ENCODE measurements at places on chromosomes 13 and 19.

- no peaks in the 10 kb centered on the region for H3K27me3 ChIP-seq
- no peaks in the 10 kb centered on the region for H3K36me3 ChIP-seq
- DNase-seq: peak; percentile 93
- peak overlapping the region; percentile 79 for H3K27ac ChIP-seq
- H3K4me3 ChIP-seq: peak overlapping the region; percentile 15
These were observed 28.9 kb downstream of the AP2S1 start for GRCh38 chr19:46821512-46822409.

GRCh38 chr13:94411747-94412146 lies 67.7 kb downstream of the DCT start:
- no peak for DNase-seq
- H3K4me1 ChIP-seq: no peaks in the 10 kb centered on the region
- H3K27ac ChIP-seq: no peak overlapping the region
- H3K27me3 ChIP-seq: peaks cover 23% of the 10 kb centered on the region

DNA sequence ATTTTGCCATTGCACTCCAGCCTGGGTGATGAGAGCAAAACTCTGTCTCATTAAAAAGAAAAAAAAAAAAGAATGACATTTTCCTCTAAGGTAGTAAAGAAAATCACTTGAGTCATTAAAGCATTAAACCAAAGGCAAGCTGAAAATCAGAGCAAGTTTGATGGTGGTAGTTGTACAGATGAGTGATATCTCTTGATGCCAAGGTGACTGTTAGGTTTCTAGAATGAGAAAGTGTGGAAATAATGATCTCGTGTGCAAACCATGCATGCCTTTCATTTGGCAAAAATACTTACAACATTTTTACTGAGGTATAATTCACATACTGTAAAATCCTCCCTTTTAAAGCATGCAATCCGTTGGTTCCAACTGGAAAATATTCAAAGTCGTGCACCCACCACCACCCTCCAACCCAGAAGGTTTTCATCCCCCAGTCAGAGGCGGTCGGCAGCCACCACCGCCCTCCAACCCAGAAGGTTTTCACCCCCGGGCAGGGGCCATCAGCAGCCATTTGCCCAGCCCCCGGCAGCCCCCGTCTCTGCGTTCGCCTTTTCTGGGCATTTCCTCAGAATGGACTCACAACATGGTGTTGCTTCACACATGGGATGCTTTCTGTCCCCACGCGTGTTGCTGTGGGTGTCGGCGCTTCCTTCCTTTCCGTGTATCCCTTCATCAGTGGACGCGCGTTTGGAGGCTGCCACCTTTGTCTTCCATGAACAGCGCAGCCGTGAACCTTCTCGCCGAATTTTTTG lies 90.2 kb downstream of the ATP11A start:
- peaks cover 49% of the 10 kb centered on the region for H3K4me1 ChIP-seq
- DNase-seq: no peak
- H3K36me3 ChIP-seq: no peaks in the 10 kb centered on the region
- H3K4me3 ChIP-seq: no peak overlapping the region
- no peaks in the 10 kb centered on the region for H3K27me3 ChIP-seq

GRCh38 chr13:113088691-113089020 lies 16.9 kb upstream of the F7 start:
- DNase-seq: peak; percentile 41
- peaks cover 13% of the 10 kb centered on the region for H3K36me3 ChIP-seq
- H3K27me3 ChIP-seq: no peaks in the 10 kb centered on the region
- H3K4me1 ChIP-seq: no peaks in the 10 kb centered on the region
- no peak overlapping the region for H3K27ac ChIP-seq

- peaks cover 17% of the 10 kb centered on the region for H3K4me1 ChIP-seq
- DNase-seq: peak; percentile 77
- no peaks in the 10 kb centered on the region for H3K36me3 ChIP-seq
- peak overlapping the region; percentile 76 for H3K27ac ChIP-seq
These were observed 704.7 kb downstream of the DIAPH3 start for GRCh38 chr13:59458908-59459579.

GRCh38 chr13:109665240-109665639 lies 121.1 kb downstream of the IRS2 start:
- no peak overlapping the region for H3K4me3 ChIP-seq
- H3K36me3 ChIP-seq: no peaks in the 10 kb centered on the region
- H3K27me3 ChIP-seq: peaks cover 4% of the 10 kb centered on the region

GRCh38 chr19:17765069-17765618 lies 13.9 kb downstream of the FCHO1 start:
- DNase-seq: peak; percentile 93
- no peak overlapping the region for H3K4me3 ChIP-seq
- H3K4me1 ChIP-seq: peaks cover 31% of the 10 kb centered on the region
- H3K36me3 ChIP-seq: no peaks in the 10 kb centered on the region

GRCh38 chr13:102697929-102698648 lies 3.2 kb upstream of the METTL21C start:
- no peaks in the 10 kb centered on the region for H3K27me3 ChIP-seq
- no peak overlapping the region for H3K4me3 ChIP-seq
- H3K4me1 ChIP-seq: no peaks in the 10 kb centered on the region
- no peak for DNase-seq
- H3K36me3 ChIP-seq: no peaks in the 10 kb centered on the region

DNA sequence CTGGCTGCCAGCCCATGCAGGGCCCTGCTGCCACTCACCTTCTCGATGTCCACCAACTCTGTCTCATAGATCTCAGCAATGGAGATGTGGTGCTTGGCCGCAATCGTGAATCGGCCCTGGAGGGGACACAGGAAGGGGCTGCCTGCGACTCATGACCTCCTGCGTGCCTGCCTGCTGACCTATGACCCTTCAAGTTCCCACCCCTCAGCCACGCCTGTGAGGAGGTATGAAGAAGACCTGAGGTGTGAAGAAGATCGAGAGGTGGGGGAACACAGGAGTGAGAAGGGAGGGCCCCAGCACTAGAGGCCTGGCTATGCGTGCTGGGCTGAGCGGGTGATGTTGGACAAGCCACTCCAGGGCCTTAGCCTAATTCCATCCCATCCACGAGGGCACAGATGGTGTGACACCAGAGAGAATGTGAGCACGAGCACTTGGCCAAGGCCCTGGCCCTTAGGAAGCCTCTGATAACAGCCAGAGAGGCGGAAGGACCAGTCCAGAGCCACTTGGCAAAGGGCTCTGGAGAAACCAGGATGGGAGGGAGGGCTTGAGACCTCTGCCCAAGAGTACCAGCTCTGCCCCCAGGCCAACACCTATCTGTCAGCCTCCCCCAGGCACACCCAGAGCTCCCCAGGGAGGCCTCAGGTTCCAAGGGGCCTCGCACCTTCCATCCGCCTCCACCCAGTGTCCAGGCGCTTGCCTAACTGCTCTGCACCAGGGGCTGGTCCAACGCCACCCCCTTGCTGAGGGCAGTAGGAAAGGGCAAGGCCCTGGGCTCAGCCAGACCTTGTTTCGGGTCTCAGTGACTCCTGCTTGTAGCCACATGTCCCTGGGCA lies 9.6 kb upstream of the KPTN start:
- no peaks in the 10 kb centered on the region for H3K27me3 ChIP-seq
- peaks cover 100% of the 10 kb centered on the region for H3K36me3 ChIP-seq

GRCh38 chr13:111411151-111411858 lies 90.9 kb downstream of the TEX29 start:
- no peaks in the 10 kb centered on the region for H3K4me1 ChIP-seq
- no peak overlapping the region for H3K4me3 ChIP-seq
- no peaks in the 10 kb centered on the region for H3K27me3 ChIP-seq
- no peak for DNase-seq

- H3K27me3 ChIP-seq: no peaks in the 10 kb centered on the region
- no peak for DNase-seq
- H3K36me3 ChIP-seq: no peaks in the 10 kb centered on the region
- H3K4me3 ChIP-seq: no peak overlapping the region
These were observed 753.3 kb downstream of the OLFM4 start for GRCh38 chr13:53781941-53782340.

DNA sequence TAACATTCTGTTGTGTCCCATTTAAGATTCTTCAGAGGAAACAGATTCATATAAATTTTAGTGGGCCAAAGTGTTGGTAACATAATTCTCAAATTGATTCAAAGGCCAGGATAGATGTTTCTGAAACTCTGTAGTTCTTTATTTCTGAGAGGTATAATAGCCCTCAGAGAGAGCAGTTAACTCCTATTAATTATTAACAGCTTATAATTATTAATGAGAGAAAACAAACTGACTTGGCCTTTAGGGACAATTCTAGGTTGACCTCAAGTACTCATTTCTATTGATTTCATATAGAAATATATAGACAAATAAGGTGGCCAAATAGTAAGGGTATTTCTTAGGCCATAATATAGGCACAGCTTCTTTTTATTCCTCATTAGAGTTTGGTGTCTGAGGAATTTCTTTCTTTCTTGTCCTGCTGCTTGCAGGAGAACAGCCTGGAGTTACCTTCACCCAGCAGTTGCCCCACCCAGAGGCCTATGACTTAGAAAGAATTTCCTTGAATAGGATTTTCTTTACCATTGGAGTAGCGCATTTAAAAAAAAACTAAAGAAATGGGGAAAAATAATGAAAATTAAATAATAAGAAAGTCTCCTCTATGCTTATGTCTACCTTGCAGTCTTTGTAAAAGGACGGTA lies 1430.1 kb upstream of the SPRY2 start:
- no peaks in the 10 kb centered on the region for H3K36me3 ChIP-seq
- H3K4me1 ChIP-seq: no peaks in the 10 kb centered on the region
- H3K27me3 ChIP-seq: no peaks in the 10 kb centered on the region
- no peak overlapping the region for H3K4me3 ChIP-seq

- DNase-seq: no peak
- H3K4me3 ChIP-seq: no peak overlapping the region
- no peaks in the 10 kb centered on the region for H3K36me3 ChIP-seq
These were observed 37.7 kb upstream of the MCF2L start for GRCh38 chr13:112931028-112931934.

- H3K36me3 ChIP-seq: no peaks in the 10 kb centered on the region
- H3K4me3 ChIP-seq: no peak overlapping the region
- H3K4me1 ChIP-seq: no peaks in the 10 kb centered on the region
- no peaks in the 10 kb centered on the region for H3K27me3 ChIP-seq
- no peak overlapping the region for H3K27ac ChIP-seq
- DNase-seq: no peak
These were observed 1704.7 kb downstream of the SLITRK5 start for GRCh38 chr13:89375839-89376238.

GRCh38 chr13:35936246-35936978 lies 194.8 kb downstream of the DCLK1 start:
- H3K27ac ChIP-seq: no peak overlapping the region
- H3K27me3 ChIP-seq: no peaks in the 10 kb centered on the region
- DNase-seq: no peak
- no peaks in the 10 kb centered on the region for H3K36me3 ChIP-seq

DNA sequence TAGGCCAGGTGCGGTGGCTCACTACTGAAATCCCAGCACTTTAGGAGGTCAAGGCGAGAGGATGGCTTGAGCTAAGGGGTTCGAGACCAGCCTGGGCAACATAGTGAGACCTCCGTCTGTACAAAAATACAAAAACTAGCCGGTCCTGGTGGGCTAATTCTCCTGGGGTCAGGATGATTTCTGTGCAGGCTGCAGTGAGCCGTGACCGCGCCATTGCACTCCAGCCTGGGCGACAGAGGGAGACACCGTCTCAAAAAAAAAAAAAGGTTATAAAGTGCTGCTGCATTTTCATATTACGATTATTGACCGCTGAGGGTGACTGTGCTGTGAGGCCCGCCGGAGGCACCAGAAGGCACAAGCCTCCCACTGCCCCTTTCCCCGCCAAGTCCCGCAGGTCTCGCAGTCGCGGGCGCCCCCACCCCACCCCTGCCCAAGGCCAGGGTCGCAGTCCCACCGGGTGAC lies 477 bp upstream of the PLEKHF1 start:
- H3K27ac ChIP-seq: peak overlapping the region; percentile 86
- H3K4me1 ChIP-seq: peaks cover 72% of the 10 kb centered on the region
- peak overlapping the region; percentile 76 for H3K4me3 ChIP-seq
- no peak for DNase-seq

DNA sequence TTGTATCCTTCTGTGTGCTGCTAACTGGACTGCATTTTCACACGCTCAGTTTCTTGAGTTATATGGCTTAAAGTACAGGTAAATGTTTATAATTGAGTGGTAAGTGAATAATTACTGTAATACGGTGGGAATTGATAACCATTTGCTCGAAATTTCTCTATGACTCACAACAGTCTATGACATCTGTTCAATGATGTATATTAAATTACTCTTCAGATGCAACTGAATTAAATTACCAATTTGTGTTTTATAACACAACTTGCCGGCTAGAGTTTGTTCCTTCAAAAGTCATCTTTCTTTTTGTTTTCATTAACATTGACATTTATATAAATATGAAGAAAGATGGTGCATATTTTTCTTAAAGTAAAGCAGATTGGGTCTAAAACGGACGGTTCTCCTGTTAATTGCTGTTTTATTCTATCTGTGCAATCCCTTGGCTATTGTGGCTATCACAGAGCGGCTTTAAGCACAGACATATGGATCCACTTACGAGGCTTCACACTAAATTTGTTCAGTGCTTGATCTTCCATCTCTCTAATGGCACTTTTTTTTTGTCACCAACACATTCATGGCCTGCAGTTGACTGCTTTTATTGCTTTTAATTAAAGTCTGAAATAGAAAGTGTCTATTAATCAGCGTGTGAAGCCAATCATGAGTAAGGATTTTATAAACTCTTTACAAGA lies 1291.6 kb upstream of the SLC10A2 start:
- no peaks in the 10 kb centered on the region for H3K36me3 ChIP-seq
- no peak overlapping the region for H3K27ac ChIP-seq
- no peaks in the 10 kb centered on the region for H3K4me1 ChIP-seq
- DNase-seq: no peak
- no peak overlapping the region for H3K4me3 ChIP-seq

GRCh38 chr19:42683917-42684513 lies 56.3 kb downstream of the PSG3 start:
- H3K27ac ChIP-seq: no peak overlapping the region
- no peak overlapping the region for H3K4me3 ChIP-seq
- H3K36me3 ChIP-seq: no peaks in the 10 kb centered on the region
- no peaks in the 10 kb centered on the region for H3K27me3 ChIP-seq
- no peak for DNase-seq
